ENCODE measurements at places on chromosomes 2 and 18. TPM values are rescaled to one million over a fixed set of nuclear protein-coding genes. Genes with fewer than 3 reads are reported as not detected.

UBR3 gene
- 10.9 TPM for total RNA-seq

TEX44 gene
- not detected for total RNA-seq

XIRP2 gene
- 0.65 TPM for total RNA-seq

SERPINB11 gene
- total RNA-seq: not detected

KCNJ3 gene
- total RNA-seq: not detected

CDK15 gene
- total RNA-seq: 0.24 TPM

ANO7 gene
- 1.4 TPM for total RNA-seq

UGT1A10 gene
- total RNA-seq: not detected

NOSTRIN gene
- not detected for total RNA-seq

MLPH gene
- total RNA-seq: 47.4 TPM

UBE2F gene
- 41.0 TPM for total RNA-seq

DPP4 gene
- 13.3 TPM for total RNA-seq

C2orf92 gene
- total RNA-seq: 0.39 TPM

ACTG2 gene
- 3.5 TPM for total RNA-seq

CD8B gene
- total RNA-seq: not detected

All from epithelial cell of alveolus of lung (primary cell).